ENCODE measurements at places on chromosomes 5 and 9.

DNA sequence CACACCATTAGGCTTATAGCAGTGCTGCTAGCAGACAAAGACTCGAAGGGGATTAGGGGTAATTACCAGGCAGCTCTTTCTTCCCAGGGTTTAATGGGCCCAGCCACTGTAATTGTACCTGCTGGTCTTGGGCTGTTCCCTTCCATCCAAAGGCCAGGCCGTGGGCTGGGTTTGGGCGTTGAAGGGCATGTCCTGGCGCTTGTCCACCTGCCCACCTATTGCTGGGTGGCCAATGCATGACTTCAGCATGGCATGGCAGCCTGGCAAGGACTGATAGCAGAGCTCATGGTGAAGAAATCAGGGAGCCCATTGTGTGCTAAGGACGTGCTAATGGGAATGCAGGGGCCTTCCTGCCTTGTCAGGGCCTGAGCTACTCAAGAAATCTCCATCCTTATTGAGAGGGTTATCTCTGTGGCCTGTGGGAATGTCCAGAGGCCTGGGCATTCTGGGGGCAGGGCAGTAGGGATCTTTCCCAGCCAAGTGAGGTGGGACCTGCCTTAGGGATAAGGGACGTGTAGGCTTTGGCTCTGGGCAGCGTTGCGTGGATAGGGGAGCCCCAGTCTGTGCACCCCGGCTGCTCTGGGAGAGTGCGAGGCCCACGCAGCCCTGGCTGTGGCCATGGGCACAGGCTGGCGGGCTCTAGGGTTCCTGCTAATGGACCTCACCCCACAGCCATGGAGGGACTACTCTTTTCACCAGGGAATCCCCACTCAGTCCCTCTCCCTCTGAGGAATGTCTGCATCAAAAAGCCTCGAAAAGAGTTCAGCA is 116.1 kb upstream of the PITX1 start:
- no peak for DNase-seq

DNA sequence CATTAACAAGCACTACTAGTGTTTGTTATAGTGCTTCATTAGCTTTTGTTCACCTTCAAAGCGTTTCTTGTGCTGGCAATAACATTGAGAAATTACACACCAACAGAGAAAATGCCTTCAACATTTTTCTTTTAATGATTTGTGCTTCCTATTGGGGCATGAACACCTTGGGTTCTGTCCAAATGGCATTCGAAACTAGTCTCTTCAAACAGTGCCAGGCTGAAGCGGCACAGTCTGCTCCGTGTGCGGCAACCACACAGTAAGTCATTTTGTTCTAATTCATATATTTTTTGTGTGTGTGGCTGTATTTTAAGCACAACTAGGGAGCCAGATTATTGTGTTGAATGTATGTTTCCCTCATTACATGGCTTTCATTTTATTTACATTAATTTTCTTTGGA is 414.7 kb upstream of the SGCD start:
- DNase-seq: no peak

- DNase-seq: no peak
These were observed 40.5 kb upstream of the TMC1 start for GRCh38 chr9:72480921-72481320.

- DNase-seq: no peak
These were observed 31.7 kb upstream of the NFIB start for GRCh38 chr9:14345354-14346230.

DNA sequence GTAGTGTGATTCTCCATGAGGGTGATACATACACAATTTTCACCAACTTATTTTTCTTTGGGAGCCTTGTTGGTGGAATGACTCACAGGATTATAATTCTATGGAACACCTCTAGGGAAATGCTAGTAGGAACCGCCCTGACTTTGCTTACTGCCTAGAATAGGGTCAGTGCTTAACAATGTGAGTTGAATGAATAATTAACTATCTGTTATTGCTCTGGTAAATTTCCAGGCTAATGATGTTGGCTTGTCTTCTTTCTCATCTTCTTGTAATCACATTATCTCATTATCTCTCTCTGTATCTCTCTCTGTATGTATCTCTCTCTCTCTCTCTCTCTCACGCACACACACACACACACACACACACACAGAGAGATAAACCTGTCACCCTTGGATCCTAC is 291.1 kb downstream of the TRIM32 start:
- DNase-seq: no peak

DNA sequence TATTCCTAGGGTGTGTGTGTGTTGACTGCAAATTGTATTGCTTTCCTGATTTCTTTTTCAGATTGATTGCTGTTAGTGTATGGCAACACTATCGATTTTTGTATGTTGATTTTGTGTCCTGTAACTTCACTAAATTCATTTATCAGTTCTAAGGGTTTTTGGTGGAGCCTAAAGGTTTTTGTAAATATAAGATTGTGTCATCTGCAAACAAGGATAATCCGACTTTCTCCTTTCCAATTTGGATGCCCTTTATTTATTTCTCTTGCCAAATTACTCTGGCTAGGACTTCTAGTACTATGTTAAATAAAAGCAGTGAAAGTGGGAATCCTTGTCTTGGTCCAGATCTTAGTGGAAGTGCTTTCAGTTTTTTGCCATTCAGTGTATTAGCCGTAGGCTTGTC is 340.9 kb upstream of the KLF4 start:
- DNase-seq: no peak

DNA sequence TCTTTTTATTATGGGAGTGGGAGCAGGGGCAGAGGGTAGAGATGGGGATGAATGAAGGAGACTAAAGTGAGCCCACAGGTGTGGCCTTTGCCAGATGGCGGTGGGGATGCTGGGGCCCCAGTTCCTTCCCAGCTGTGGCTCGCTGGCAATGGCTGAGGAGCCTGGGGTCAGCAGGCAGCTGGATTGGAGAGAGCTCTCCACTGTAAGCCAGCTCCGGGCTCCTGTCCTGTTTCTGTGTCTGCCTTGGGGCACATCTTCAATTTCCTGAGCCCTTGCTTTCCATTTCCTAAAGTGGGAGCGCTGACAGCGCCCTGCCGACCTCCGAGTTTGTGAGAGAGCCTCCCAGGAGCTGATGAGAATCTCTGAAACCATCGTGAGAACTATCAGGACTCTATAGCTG is 75.6 kb upstream of the SPRY4 start:
- no peak for DNase-seq

DNA sequence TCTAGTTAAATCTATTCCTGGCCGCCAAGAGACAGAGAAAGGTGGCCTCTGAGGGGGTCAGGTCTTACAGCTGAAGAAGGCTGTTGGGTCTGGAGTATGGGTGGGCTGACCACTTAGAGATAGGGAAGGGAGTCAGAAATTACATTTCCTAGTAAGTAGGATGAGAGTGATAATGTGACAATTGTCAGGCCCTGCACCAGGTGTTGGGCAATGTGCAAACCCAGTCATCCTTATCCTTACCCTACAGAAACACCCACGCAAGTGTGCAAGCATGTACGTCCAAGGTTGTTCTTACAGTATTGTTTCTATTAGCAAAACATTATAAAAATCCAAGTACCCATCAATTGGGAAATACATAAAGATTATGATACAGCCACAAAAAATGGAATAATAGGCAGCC is 9.5 kb downstream of the SPAAR start:
- DNase-seq: no peak

Measured in activated gamma-delta T cell treated with Interleukin-2 at 50 U/mL for 16 hours (primary cell).